Stimulated activated CD8-positive, alpha-beta memory T cell treated with anti-CD3 and anti-CD28 coated beads, Interleukin-2, amount 100 ng/mL, for 1 hour (primary cell): ENCODE measurements at places on chromosomes 4 and X.

- DNase-seq: no peak
These were observed 4.6 kb upstream of the MAD2L1 start for GRCh38 chr4:120071192-120071795.

DNA sequence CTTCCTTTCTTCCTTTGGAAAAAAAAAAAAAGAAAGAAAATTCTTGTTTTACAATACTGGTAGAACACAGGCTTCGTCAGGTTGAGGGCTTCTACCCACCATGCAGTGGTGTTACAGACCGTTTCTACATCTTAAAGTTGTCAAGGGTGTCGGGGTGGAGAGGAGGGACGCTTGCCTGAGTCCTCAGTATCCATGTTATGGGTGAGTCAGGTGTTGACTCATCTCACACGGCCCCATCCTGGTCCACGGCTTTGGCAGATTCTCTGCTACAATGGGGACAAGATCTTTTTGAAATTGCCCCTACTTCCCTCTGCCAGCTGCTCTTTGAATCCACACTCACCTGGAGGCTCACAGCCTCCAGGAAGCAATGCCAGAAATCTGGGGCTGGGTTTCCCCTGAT, 310.3 kb upstream of the ZFP42 start:
- no peak for DNase-seq

DNA sequence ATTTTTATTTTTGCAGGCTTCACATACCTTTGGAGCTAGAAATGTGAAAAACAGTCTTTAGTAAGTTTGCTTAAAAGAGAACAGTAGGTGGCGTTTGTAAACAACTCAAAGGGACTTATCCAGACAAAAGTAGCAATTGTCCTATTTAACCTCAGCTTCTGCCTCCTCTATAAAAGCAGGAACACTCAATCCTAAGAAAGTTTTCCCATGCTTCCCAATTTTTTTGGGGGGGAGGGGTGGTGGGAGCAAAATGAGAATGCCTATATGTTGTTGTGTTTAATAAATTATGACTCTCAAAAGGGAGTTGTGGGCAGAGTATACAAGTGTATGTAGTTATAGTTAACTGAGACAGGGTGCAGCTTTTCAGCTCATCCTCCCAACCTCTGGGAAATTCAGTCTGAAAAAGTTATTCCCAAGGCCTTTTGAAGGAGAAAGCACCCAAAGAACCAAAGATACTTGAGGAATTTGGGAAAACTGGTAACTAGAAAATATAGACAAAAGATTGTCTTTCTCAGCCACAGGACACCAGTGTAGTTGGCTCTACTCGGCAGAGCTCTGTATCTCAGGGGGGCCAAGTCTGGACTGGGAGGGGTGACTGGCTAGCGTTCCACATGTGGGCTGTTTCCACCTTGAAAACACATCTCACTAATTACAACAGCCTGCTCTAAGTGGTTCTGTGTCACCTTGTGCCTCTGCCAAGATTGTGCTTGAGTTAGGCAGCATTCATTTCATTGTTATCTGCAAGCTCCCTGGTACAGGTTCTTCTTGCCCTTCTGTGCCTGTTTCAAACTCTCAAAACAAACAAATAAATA, 2.8 kb downstream of the SFRP2 start:
- DNase-seq: no peak

- no peak for DNase-seq
These were observed 55.3 kb downstream of the PALLD start for GRCh38 chr4:168551945-168552695.

- DNase-seq: no peak
These were observed 158.3 kb upstream of the TAPT1 start for GRCh38 chr4:16384576-16384975.

DNA sequence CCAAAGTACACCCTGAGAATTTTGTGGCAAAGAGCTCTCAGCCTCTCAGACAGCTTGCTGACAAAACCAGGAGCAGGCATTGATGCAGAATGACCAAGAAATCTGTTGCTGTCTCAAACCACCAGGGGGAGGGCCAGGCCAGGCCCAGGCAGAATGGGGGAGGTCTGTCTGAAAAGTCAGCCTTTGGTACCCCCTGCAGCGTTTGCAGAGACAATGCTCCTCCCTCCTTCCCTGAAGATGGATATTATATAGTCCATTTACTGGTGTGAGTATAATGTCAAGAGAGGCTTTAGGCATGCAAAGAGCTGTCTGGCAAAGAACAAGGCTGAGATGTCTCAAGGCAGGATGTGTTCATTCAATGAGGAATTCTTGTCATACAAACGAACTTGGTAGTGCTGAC, 52.9 kb upstream of the TRPC5OS start:
- no peak for DNase-seq

DNA sequence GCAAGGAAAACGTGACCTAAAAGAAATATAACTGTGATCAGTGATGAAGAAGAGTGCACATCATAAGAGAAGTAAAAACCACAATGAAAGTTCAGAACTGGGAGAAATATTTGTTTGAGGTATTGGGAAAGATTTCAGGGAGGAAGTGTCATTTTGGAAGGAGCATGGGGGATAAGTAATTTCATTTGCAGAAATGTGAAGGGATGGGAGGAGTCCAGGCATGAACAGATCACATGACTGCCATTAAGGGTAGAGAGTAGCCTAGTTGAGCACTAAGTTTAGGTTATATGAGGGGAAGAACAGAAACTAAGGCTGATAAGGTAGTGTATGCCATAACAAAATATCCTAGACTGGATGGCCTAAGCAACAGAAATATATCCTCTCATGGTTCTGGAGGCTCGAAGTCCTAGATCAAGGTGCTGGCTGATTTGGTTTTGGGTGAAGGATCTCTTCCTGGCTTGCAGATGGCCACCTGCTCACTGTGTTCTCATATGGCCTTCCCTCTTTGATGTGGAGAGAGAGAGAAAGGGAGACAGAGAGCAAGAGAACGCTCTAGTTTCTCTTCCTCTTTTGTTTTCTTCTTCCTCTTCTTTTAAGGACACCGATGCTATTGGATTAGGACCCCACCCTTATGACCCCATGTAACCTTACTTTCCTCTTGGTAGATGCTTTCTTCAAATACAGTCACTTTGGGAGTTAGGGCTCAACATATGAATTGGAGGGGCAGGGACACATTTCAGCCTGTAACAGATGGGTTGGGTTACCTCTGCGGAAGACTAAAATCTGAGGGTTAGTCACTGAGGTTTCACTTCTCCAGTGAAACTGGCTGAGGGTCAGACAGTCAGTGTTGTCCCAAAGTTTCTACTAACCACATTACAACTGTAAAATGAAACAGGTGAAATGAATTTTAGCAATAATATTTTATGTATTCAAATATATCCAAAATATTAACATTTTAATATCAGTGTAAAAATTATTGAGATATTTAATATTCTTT, 77.9 kb downstream of the EGF start:
- DNase-seq: no peak

GRCh38 chr4:165553221-165553810, 174.5 kb downstream of the CPE start:
- DNase-seq: no peak

- DNase-seq: no peak
These were observed 60.9 kb downstream of the SOWAHB start for GRCh38 chr4:76836860-76837562.

DNA sequence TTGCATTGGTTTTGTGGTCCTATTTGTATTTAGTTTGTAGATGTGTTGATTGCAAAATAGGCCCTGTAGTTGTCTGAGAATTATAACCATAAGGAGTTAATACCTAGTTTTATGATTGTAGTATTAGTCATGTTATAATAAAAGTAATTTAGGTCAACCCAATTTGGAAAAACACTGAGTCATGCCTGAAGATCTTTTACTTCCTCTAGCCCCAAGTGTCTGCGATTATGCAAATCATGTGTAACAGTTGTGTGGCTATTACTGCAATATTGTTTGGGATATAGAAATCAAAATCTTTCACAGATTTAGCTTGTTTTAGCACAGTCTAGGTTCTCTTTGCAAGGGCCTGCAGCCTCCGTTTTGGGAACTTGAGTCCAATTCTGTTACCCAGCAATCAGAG, 12.6 kb downstream of the SRD5A3 start:
- DNase-seq: no peak

DNA sequence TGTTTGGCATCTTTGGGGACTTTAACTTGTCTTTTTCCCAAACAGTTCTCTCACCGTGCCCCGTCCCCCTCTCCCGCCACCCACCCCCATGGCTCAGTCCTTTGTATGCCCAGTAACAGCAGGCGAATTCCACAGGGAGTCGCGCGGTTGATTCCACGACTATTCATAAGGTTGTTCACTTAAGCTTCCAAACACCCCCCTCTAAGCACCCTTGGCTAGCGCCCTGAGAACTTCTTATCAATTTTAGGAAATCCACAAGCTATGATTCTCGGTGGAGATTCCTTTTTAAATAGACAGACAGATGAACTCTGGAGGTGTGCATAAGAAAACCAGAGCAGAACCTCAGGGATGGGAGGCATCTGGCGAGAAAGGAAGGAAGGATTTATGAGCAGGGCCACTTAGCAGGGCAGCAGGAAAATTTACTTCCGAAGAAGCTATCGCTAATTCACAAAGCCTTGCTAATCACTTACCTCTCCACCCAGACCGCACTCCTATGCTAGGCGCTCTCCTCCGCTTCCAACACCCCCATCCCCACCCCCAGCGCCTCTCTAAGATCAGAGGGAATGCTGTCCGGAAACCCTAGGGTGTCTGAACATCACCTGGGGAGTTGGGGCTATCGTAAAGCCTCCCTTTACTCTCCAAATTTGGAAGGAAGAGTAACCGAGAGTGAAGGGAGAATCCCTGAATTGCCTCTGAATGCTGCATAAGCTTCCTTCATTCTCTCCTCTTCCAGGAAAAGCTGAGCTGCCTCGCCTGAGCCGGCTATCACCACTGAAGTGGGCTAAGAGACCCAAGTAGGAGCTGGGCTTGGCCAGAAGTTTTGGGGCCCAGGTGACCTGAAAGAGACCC, 1.7 kb downstream of the UNC5C start:
- DNase-seq: no peak

DNA sequence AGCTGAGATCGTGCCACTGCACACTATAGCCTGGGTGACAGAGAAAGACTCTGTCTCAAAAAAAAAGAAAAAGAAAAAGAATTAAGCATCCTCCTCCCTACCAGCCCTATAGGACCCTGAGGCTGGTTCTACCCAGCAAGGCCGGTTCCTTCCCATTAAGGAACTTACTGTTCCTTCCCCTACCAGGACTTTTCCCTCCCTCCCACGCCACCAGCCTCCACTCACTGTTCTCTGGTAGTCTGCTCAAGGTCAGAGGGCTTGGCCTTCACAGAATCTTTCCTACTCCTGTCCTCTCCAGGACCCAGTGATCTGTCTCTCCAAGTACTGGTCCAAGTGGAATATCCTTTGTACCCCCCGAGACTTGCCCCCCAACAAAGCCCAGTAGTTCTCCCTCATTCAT, 1.4 kb downstream of the GRIPAP1 start:
- DNase-seq: no peak

DNA sequence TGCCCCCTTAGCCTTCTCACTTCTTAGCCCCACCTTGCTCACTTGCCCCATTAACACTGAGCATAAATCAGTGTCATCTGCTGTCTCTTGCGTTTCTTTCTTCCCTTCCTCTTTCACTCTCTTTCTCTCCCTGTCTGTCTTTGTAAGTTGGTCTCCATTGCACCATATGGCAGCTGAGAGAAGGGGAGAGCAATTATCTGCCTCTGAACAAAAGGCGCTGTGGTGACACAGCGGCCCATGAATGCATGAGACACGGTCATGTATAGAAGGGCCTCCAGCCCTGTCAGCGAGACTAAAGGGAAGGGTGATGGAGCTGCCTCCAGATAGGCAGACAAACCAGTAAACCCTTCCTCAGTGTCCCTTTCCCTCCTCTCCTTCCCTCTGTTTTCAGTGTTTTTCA, 88.8 kb upstream of the PCDH18 start:
- no peak for DNase-seq

GRCh38 chr4:22391551-22391950, 124.3 kb downstream of the ADGRA3 start:
- no peak for DNase-seq

DNA sequence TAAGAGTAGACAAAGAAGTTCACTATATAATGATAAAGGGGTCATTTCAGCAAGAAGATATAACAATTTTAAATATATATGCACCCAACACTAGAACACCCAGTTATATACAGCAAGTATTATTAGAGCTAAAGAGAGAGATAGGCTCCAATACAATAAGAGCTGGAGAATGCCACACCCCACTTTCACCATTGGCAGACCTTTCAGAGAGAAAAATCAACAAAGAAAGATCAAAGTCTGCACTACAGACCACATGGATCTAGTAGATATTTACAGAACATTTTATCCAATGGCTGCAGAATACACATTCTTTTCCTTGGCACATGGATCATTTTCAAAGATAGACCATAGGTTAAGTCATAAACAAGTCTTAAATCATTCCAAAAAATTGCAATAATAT, 479.7 kb upstream of the DIAPH2 start:
- DNase-seq: no peak

DNA sequence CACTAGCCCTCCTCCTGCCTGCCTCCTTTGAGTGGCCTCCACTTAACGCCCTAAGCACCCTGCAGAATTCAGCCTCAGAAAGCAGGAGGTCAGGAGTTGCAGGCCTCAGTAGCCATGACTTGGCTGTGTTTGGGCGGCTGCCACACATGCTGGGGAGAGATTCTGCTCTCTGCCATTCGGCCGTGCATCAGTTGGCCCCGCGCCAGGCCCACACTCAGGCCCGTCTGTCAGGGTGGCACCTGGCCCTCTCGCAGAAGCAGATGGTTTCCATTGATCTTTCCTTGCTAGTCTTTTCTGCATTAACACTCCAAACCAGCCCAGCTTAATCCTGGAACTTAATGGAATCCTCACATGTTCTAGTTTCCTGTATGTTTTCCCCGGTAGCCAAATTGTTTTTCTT, 30.7 kb upstream of the ATP6AP2 start:
- no peak for DNase-seq

DNA sequence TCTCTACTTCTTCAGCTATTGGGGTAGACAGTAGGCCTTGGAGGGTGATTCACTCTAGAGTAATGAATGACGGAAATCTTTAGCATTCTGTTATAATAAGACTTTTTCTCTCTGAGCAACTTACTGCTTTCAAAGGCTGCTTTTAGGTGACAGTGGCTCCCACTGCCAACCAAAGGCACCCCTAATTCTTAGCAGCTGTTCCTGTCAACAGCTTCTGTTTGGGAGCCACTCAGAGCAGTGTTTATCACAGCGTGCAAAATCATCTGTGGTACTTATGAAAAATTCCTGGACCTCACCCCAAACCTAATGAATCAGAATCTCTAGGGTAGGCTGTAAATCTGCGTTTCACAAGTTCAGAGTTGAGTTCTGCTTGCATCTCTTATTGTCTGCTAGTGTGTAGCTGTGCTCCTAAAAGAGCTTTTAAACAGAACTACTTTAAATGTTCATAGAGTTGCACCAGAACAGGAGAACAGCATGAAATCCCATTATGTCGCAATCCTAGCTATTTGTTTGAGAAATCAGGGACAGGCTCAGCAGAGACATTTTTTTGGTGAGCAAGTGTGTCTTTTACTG, 52.8 kb upstream of the POU4F2 start:
- no peak for DNase-seq

DNA sequence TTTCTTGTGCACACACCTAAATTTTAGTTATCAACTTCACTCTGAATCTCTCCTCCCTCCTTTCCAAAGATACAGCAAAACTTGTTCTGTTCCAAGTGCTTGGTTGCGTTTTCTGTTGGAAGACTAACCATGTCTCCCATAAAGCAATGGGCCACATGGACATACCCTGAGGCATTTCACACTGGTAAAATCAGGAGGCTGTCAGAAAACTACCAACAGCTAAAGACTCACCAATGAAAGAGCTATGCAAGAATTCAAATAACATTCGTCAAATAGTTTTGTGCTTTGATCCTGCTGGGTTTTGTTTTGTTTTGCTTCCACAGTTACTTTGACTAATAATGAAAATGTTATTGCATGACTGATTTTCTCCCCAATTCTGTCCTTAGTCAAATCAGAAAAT, 46.0 kb downstream of the PHEX start:
- no peak for DNase-seq
